Hematopoietic multipotent progenitor cell treated with erythropoietin and hydrocortisone succinate and interleukin-3 and kit ligand, for 15 days (in vitro differentiated cells): ENCODE measurements at places on chromosomes 7 and 10.
A peak's percentile ranks its signal among the peaks of the same experiment; 100 is the strongest.

GRCh38 chr10:122302315-122302714 is 31.2 kb downstream of the BTBD16 start:
- DNase-seq, result no peak

DNA sequence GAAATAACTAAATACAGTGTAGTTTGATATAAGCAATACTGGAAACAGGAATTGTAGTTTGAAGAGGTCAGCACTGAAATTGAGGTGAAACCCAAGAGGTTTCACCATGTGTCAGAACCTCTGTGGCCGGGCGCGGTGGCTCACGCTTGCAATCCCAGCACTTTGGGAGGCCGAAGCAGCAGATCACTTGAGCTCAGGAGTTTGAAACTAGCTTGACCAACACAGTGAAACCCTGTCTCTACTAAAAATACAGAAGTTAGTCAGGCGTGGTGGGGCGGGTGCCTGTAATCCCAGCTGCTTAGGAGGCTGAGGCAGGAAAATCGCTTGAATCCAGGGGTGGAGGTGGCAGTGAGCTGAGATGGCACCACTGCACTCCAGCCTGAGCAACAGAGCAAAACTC is 13.7 kb downstream of the AHCYL2 start:
- no peak for DNase-seq

DNA sequence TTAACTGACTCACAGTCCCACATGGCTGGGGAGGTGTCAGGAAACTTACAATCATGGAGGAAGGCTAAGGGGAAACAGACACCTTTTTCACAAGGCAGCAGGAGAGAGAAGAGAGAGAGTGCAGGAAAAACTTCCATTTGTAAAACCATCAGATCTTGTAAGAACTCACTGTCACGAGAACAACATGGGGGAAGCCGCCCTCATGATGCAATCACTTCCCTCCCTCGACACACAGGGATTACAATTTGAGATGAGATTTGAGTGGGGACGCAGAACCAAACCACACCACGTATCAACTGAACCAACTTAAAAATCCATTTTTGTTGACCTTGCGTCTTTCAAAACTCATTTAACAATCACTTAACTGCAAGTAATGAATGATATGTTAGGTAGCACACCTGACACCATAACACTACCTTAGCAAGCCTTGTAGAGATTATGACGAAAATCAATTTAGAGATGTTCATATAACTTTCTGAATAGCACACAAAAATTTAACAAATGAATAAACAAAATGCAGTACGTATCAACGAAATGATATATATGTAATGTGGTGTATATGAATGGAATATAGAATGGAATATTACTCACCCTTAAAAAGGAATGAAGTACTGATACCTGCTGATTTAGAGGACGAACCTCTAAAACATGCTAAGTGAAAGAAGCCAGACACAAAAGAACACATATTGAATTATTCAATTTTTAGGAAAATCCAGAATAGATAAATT is 3.7 kb downstream of the FAM3C start:
- no peak for DNase-seq

- no peak for DNase-seq
These were observed 372.8 kb upstream of the CELF2 start for GRCh38 chr10:10644676-10645385.

DNA sequence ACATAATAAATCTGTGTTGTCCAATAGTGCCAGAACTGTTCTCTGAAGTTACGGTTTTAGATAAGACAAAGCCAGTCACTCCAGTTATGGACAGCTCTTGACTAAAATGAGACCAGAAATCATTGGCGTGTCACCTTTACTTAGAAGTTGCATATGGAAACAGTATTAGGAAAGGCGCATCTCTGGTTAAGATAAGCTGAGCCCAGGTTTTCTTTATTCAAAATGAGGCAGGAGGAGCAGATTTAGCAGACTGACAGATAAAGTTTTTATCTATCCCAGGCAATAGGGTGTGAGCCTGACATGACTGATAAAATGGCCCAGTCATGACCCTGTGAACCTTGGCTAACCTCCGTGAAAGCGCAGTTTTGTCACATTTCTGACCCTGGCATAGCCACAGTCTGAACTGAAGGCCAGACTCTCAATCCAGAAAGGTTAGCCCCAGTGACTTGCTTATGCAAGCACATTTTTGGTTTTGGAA is 4.2 kb downstream of the CYP26A1 start:
- no peak for DNase-seq

DNA sequence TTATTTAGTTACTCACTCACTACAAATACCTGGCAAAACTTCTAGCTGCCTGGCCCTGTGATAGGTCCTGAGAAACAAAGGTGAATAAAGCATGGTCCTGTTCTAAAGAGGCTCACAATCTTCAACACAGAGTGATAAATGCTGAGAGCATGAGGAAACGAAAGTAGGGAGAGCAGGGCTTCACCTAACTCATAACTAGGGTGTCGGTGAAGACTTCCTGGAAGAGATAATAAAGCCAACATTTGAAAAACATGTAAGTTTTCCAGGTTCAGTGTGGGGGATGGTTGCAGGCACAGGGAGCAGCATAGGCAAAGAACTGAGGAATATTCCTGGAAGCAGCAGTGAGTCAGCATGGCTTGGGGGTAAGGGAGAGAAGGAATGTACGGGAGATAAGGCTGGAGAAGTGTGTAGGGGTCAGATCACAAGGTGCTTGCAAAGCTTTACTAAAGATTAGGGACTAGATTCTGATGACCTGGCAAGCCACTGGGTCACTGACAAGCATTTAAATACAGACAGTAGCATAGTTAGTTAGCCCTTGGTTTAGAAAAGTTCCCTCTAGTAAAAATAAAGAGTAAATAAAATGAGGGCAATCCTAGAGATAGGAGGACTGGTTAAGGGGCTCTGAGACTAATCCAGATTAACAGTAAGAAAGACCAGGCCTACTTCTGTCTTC is 5.1 kb downstream of the KEL start:
- DNase-seq, result no peak

DNA sequence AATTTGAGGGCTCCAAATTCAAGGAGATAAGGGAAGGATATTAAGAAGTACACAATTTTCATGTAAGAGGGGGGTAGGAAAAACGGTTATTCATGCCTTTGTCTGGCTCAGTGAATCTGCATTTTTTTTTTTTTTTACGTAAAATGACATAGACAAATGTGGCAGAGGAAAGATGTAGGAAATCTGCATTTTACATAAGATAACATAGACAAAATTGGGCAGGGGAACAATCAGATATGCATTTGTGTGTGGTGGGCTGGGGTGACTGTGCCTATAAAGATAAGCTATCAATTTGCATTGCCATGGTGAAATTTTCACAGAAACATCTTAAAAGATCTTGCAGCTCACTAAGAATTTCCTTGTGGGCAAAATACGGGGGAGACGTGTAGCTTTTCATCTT is 92.7 kb upstream of the GPR141 start:
- DNase-seq, result no peak

DNA sequence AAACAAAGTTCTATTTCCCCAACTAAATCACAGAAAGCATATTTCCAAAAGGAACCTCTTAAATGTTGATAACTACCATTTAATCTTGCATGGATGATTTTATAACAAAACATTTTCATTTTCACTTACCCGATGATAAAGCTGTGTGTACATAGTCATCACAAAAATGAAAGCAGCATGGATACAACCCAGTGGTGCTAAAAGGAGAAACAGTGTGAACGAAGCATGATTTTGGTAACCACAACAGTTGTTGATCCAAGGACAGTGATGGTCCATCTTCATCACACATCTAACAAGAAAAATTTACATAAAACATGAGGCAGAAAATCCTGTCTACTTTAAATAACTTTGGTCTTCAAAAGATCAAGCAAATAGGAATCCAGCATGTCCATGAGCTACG is 4.7 kb downstream of the ZDHHC6 start:
- DNase-seq, result no peak

DNA sequence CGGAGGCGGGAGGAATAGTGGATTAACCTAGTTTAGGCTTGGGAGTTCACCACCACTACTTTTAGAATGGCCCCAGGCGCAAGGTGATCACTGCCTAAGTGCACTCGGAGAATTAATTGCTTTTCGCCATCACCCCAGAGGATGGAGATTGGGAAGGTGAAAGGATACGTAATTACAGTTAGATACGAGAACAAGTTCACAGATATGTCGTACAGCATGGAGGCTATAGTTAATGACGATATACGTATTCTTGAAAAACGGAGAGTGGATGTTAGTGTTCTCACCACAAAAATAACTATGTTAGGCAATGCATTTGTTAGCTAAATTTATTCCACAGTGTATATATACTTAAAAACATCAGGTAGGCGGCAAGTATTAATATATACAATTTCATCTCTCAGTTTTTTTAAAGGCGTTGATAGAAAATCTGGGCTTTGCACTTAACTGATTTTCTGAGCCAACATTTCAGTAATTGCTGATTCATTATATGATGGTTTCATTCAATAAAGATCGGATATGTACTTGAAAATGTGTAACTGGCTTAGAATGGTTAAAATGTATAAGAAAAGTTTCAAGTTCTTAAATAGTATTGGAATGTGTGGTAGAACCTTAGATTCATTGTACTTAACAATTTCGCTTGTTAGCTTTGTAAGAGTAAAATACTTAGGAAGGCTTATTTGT is 683 bp downstream of the CDC123 start:
- DNase-seq, result no peak

- no peak for DNase-seq
These were observed 509.0 kb upstream of the ZMIZ1 start for GRCh38 chr10:78559661-78560340.

DNA sequence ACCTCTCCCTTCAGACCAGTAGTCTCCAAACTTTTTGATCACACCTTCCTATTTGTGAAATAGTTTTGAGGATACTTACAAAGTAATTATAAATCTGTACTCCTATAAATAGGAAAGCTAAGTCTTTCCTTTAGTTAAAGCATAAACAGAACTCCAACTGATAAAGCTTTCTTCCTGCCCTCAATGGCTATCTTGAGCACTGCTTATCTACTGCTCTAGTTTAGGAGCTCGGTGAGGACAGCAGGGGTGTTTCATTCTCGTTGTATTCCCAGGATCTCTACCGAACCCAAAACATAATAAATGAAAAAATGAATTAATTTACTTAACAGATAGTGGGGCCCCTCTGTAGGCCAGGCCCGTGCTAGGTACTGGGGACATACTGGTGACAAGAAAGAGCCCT is 17.7 kb downstream of the SORBS1 start:
- peak; percentile 27 for DNase-seq

- no peak for DNase-seq
These were observed 95.2 kb downstream of the WDR37 start for GRCh38 chr10:1151076-1152033.

DNA sequence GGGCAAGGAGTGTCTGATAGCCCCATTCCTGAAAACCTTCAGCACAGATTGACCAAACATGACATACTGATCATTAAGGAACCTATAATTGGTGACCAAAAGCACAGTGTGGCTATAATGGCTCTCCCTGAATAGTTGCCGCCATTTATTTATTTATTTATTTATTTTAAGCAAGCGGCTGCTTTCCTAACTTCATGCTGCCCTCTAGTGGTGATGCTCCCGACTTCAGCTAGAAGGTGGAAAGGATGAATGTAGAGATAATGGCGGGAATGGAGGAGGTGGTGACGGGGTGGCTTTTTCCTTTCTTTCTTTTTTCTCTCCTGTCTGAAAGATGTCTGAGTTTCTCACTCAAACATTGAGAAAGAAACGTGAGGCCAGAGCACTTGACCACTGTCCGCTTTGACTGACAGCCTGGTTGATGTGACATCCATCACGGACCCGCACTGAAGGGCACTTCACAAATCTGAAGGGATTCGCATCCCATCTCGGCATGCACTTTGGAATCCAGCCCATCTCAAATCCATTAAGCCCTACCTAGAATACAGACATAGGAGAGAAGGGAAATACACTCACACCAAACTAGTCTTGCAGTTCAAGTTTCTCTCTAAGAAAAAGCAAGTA is 1090.1 kb downstream of the KCNMA1 start:
- peak; percentile 47 for DNase-seq

GRCh38 chr10:30383356-30383755 is 34.3 kb upstream of the MTPAP start:
- DNase-seq, result no peak

DNA sequence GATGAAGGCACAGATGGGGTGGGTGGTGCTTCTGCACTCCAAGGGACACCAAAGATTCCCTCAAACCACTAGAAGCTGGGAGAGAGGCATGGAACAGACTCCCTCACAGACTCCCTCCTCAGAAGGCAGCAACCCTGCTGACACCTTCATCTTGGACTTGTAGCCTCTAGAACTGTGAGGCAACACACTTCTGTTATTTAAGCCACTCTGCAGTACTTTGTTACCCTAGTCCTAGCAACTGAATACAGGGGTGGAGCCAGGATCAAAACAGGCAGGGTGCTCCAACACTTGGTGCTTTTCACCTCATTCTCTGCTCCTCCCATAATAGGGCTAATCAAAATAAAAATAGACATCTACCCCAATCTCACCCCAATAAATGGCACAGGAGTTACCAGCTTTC is 2.3 kb upstream of the GSTO1 start:
- DNase-seq, result peak; percentile 39

DNA sequence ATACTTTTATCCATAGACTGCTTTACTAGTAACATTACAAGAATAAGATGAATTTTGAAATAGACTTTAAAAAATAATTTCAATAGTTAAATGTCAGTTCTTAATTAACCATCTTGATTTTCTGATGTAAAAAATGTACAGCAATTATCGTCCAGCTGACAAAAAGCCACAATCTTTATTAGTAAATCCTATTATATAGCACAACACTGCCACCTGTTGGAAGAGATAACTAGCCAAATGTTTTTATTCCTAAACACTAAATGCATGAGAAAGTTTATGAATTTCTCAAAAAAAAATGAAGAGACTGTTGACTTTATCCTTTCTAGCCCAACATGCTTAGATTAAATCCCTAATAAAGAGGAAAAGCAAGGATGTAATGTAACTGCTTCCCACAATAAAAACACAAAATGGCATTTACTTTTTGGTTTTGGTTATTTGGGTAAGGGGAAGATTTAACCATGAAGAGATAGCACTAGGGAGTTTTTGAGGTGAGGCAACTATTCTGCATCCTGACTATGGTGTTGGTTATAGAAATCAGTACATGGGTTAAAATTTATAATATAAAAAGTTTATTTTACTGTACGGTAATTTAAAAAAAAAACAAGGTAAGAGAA is 8.0 kb downstream of the COA1 start:
- peak; percentile 81 for DNase-seq

GRCh38 chr10:73971636-73972354 is 26.1 kb upstream of the VCL start:
- no peak for DNase-seq

DNA sequence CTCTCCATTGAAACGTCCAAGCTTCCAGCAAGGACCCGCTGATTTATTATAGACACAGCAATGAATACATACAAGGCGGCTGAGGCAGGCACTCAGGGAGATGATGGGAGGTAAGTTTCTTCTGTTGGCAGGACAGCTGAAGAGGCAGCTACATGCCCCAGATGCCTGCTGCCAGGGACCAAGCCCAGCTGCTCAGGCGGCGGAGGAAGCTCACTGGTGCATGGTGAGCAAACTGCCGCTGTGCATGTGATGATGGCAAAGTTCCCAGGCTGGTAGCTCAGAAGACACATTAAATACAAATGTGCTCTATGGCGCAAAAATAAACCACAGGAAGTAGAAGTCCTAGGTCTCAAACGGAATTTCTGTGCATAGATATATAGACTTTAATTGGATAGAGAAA is 2.3 kb downstream of the DNTT start:
- DNase-seq, result no peak
